Posterior vena cava (tissue), 2 donors: ENCODE measurements at places on chromosomes 4 and X. TPM values are rescaled to one million over a fixed set of nuclear protein-coding genes. Genes with fewer than 3 reads are reported as not detected.

NSG1 gene
- 0.57 TPM for total RNA-seq

PLAC1 gene
- not detected for total RNA-seq

TBC1D25 gene
- total RNA-seq: 13.0 TPM

ODAPH gene
- total RNA-seq: not detected

CDS1 gene
- 0.65 TPM for total RNA-seq

ANXA10 gene
- total RNA-seq: not detected

WDFY3 gene
- 105 TPM for total RNA-seq

FAM47A gene
- total RNA-seq: not detected

HSFX1 gene
- total RNA-seq: 1.0 TPM

GRCh38 chr4:128241425-128241913 is 46.1 kb downstream of the PGRMC2 start:
- no peak for DNase-seq

GRCh38 chrX:29225670-29226069 is 638.4 kb downstream of the IL1RAPL1 start:
- DNase-seq: no peak

DNA sequence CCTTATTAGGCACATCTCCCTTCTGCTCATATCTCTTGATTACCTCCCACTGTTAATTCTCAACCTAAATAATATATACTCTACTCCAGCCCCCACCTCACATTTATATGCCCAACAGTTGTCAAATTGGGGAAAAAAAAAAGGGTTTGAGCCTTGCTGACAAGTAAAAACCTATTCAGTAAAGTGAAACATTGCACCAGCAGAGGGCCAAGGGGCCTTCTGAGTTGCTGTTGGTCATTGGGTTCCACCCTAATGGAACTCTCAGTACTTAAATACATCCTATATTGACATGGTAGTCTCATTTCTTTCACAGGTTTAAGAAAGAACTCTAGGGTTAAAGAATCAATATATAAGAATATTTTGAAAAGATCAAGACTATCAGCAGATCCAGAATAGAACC is 362.2 kb downstream of the SMARCA1 start:
- no peak for DNase-seq

- DNase-seq: no peak
These were observed 115.4 kb upstream of the STK26 start for GRCh38 chrX:131907488-131908314.

- no peak for DNase-seq
These were observed 27.7 kb downstream of the AGTR2 start for GRCh38 chrX:116198235-116198634.

DNA sequence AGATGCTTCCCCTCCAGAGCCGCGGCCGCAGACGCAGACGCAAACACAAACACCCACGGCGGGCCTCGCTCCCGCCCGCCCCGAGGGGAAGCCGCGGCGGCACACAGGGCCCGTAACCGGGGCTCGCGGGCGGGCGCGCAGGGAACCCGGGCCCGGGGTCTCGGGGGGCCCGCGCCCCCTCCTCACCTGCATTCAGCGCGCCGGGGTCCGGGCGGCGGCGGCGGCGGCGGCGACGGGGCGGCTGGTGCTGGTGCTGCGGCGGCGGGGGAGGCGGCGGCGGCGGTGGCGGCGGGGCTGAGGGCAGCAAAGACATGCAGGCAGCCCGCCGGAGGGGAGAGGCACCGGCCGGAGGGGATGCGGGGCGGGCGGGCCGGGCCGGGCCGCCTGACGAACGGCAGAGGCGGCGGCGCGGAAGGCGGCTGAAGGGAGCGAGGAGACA is 255 bp upstream of the CNOT6L start:
- DNase-seq: no peak

DNA sequence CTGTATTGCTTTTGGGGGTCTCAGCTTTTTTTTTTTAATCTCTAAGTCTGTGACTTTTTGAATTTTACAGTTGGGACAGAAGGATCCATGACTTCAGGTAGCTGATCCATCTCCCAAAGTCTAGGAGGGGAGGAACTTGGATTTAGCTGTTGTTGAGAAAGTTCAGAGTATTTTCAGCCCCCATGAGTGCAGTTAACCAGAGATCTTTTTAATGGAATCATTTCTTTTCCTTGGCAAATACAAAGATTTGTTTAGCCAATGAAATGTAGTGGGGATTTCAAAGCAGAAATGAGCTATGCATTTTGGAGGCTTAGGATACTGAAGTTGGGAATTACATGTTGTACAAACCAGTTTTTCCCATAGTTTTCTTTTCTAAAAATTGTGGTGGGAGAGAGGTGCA is 18.1 kb downstream of the FNIP2 start:
- no peak for DNase-seq

GRCh38 chr4:184396570-184397515 is 77.5 kb downstream of the IRF2 start:
- DNase-seq: no peak

GRCh38 chrX:118862979-118863378 is 39.4 kb downstream of the ZCCHC12 start:
- DNase-seq: no peak

- DNase-seq: no peak
These were observed 99.0 kb downstream of the DHRSX start for GRCh38 chrX:2401590-2402360.

GRCh38 chrX:136157187-136157586 is 9.9 kb downstream of the FHL1 start:
- no peak for DNase-seq

DNA sequence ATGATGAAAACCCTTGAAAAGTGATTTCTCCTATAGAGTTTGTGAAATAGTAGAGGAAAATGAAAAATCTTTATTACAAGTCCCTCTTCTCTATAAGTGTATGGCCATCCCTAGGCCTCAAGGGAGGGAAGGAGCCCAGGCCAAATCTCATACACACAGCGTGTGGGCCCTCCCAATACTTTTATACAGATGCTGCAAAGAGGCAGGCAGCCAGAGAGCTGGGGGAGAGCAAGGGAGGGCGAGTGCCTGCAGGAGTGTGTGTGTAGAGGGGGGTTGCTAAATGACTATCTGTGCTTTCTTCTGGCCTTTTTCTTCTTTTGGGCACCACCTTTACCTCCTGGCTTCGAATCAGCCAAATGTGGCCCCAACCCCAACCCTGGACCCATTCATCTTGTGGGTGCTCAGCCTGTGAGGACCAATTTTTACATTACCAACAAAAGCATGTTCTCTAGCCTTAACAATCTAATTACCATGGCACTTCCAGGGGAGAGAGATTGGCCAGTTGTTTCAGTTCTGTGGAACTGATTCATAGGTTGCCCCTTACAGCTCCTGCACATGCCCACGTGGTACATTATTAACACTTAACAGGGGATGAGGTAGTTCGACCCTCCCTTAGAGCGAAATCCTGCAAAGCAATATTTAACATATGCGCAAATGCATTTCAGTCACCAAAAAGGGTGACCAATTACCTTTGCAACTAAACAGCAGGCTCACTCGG is 2.0 kb downstream of the GPC3 start:
- DNase-seq: no peak

- no peak for DNase-seq
These were observed 76.7 kb upstream of the NDST3 start for GRCh38 chr4:117957571-117957970.

DNA sequence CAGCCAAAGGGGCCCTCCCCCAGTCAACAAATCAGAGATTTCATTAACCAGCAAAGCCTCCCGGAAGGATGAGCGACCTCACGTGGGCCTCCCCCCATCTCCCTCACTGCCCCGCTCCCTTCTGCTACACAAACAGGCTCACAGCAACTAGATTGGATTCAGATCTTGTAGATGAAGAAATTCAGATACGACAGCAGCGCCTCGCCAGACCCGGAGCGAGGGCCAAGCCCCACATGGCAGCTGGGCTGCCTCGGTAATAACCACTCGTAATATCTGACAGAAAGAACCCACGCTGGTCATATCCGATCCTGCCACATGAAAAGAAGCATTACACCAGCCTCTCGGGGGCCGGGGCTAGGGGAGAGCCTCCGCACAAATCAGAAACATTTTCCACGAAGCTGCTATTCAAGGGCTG is 581.3 kb downstream of the BCOR start:
- no peak for DNase-seq

GRCh38 chr4:98656443-98656842 is 2.0 kb downstream of the TSPAN5 start:
- DNase-seq: no peak

- no peak for DNase-seq
These were observed 524.0 kb downstream of the DMD start for GRCh38 chrX:32687379-32687778.
